ENCODE measurements at places on chromosomes 11 and 22.

GRCh38 chr11:112082729-112083128, 3.8 kb downstream of the TIMM8B start:
- DNase-seq: no peak

GRCh38 chr11:35066030-35066429, 72.9 kb upstream of the CD44 start:
- DNase-seq: no peak

DNA sequence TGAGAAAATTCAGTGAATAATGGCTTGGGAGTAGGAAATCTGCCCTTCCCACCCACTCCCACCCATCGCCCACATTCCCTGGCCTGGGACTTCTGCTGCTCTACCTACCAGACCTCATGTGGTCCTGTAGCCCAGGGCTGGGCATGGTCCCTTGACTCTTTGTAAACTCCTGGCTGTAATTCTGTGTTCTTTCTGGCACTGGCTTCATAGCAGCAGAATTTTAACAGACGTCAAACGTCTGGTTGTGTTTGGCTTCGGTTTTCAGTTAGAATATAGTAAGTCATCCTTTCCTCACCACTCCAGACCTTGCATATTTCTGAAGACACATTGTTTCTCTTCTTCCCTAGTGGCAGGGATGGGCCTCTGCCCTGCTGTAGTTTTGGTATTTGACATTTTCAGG, 210.6 kb downstream of the CSNK2A3 start:
- DNase-seq: no peak

- DNase-seq: no peak
These were observed 13.7 kb upstream of the MYRF start for GRCh38 chr11:61738776-61739175.

GRCh38 chr11:61042537-61042936, 59.8 kb upstream of the CD5 start:
- no peak for DNase-seq

DNA sequence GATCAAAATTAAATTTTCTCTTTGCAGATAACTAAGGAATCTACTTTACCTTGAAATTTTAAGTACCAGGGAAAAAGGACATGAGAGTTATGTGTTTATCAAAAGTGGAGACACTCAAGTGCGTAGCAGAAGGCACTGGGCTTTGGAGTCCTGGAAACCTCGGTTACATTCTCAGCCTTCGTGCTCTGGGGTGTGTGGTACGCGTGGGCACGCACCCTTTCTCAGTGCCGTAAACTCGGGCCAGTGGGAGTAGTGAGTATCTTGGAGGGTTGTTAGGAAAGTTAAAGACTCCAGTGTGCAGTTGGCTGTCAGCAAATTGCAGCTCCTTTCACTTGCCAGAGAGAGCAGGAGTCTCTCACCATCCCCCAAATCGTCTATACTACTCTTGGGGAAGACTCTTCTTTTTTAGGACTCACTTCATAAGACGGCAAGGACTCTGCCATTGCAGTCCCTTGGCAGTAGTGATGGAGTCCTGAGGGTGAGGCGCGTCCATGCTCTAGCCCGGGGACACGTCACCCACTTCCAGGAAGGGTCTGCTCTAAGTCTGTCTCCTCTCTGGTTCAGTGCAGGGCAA, 171.8 kb downstream of the TBC1D22A start:
- DNase-seq: no peak

GRCh38 chr11:32829157-32829679, 509 bp upstream of the PRRG4 start:
- no peak for DNase-seq

DNA sequence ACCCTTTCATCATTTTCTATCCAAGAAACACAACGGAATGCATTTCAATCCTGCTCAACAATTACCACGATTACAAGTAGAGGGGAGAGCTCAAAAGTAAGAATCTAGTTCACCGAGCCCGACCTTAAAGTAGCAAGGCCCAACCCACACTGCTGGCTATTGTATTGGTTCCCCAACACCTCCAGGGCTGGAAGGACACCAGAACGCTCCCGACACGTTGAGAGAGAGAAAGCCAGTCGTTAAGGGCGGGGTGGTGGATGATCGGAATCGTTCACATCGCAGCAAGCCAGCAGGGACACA, 690 bp downstream of the CKAP5 start:
- DNase-seq: no peak

DNA sequence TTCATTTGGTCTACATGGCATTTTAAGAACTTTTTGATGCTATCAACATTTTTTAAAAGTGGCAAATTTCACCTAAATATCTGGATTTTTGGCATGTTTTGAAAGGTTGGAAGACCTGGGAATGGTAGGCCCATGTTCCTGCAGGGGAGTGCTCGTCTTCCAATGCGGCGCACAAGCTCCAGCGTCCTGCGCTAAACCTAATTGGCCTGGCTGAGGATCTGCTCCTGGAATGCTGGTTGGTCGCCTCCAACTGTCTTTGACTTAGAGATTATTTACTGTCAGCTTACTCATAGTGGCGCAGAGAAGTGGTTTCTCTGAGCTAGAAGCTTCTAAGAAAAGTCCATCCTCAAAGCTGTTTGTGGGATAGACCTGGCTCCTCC, 626 bp upstream of the LIMK2 start:
- no peak for DNase-seq

GRCh38 chr22:20436768-20437612, 635 bp downstream of the SCARF2 start:
- DNase-seq: no peak

DNA sequence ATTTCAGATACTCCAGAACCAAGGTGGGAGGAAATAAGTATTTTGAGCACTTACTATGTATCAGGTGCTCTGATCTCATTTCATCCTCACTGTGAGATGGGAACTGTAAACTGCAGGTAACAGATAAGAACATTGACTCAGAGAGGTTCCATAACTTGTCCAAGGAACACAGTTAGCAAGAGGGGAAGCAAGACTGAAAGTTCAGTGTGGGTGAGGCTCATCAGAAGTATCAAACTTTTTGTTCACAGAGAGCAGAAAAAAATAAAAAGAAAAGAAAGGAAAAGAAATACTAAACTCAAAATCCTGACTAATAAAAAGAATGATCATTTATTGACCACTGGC, 37.1 kb downstream of the RAB30 start:
- no peak for DNase-seq

All from amygdala (tissue), 56 donors.